ENCODE measurements at places on chromosomes 12 and 14. TPM values are rescaled to one million over a fixed set of nuclear protein-coding genes. Genes with fewer than 3 reads are reported as not detected.

- no peak for DNase-seq
Observed at GRCh38 chr12:130622803-130623202, 93.3 kb downstream of the RIMBP2 start.

GRCh38 chr14:92792885-92793284 lies 1.2 kb upstream of the GOLGA5 start:
- DNase-seq: no peak

DNA sequence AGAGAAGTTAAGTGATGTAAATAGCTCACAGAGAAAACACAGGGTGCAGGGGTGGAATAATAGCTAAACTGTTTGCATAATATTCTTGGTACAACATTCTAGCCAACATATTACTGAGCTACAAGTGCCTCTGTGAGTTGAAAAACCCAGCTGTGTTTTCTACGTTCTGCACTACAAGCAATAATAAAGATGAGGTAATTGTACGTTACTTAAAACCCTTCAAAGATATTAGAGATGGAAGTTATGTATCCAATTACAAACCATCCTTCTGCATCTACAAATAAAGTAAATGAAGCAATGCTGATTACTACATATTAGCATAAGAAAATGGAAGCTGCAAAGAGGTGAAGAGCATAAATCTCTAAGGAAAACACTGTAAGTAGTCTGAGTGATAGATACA lies 271.4 kb downstream of the SSPN start:
- DNase-seq: peak; percentile 22

DNA sequence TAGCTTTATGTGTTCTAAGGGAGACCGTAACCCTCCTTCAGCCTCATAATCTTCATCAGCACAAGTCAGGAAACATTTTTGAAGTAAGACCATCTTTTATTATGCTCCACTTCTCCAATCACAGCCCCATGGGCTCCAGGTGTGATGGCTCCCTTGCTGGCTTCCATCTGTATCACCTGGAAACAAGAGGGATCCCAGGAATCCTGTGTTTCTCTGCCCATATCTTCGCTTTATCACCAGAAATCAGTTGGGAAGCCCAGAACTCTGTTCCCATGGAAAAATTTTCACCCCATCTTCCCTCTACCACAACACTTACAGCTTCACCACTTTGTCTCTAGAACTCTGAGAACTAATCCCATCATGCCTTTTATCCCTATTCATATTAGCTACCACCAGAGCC lies 68.3 kb downstream of the METTL25 start:
- no peak for DNase-seq

DNA sequence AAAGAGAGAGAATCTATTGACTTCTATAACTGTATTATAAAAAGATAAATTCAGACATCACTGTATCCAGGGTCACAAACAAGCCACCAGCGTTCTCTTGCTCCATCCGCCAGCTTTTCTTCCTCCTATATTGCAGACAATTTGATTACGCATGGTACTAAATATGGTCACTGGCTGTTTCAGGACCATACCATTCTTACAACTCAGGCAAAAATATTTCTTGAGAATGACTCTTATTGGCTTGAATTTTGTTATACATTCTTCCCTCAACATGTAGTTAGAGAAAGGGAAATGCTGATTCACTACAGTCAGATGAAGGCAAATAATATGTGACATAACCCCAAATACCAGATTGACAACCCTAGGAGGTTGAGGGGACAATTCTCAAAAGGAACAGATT lies 101.3 kb downstream of the SLC6A15 start:
- no peak for DNase-seq

- no peak for DNase-seq
Observed at GRCh38 chr14:95408731-95409476, 89.2 kb upstream of the CLMN start.

CMKLR1 gene
- total RNA-seq: under 0.01 TPM

GRCh38 chr12:102542816-102543440 lies 62.6 kb upstream of the IGF1 start:
- DNase-seq: peak; percentile 46

- DNase-seq: no peak
Observed at GRCh38 chr12:32322354-32322753, 77.0 kb upstream of the FGD4 start.

- DNase-seq: peak; percentile 45
Observed at GRCh38 chr12:84779169-84779568, 133.4 kb downstream of the SLC6A15 start.

- no peak for DNase-seq
Observed at GRCh38 chr12:29559198-29559597, 61.7 kb upstream of the OVCH1 start.

DNA sequence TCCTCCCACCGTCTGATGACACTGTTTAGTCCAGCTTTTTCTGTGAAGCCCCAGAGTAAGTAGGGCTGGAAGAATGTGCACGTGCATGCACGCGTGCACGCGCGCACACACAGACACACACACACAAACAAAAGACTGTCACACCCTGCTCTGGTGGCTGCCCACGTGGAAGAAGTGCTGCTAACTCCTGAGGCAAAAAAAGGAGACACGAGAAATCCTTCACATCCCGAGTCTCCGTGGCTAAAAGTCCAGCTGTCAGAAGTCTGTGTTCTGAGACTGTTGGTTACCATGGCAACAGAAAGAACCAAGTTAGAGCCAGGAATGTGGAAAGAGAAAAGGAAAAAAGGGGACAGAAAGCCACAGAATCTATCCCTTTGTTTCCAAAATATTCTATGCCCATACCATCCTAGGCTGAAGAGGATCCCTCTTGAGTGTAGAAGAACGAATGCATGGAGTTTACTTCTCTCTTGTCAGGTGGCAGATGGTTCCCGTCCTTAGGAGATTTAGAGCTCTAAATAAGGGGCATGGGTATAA lies 1.6 kb upstream of the C12orf71 start:
- DNase-seq: peak; percentile 80

GRCh38 chr12:113961921-113962710 lies 4.0 kb downstream of the RBM19 start:
- peak; percentile 35 for DNase-seq

- no peak for DNase-seq
Observed at GRCh38 chr14:84288781-84289180, 1241.2 kb upstream of the FLRT2 start.

KCNH3 gene
- total RNA-seq: 0.17 TPM

TUBA1C gene
- total RNA-seq: 164 TPM

GRCh38 chr12:124929649-124930419 lies 15.4 kb upstream of the UBC start:
- DNase-seq: no peak

- DNase-seq: no peak
Observed at GRCh38 chr14:74949859-74950573, 5.4 kb downstream of the PGF start.

DNA sequence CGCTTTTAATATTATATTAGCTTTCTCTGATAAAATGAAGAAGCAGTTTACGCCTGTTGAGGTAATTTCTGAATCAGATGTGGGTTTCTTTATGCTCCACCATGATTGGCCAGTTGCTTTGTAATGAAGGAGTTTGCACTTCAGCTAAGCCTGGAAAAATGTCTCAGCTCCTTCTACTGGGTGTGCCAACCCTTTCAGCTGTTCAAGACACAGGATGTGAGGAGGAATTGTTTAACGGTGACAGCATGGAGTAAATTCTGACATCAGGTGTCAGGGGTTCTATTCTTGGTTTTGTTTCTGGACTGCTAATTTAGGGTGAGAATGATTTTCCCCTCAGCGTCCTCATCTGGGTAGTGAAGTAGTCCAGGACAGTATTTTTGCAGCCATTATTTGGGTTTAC lies 43.5 kb downstream of the FLRT2 start:
- DNase-seq: peak; percentile 67

All from fibroblast of lung (primary cell).